ENCODE measurements at places on chromosomes 2 and 18.

- no peak for DNase-seq
Measured at GRCh38 chr2:240162531-240162930, 22.1 kb upstream of the OTOS start.

DNA sequence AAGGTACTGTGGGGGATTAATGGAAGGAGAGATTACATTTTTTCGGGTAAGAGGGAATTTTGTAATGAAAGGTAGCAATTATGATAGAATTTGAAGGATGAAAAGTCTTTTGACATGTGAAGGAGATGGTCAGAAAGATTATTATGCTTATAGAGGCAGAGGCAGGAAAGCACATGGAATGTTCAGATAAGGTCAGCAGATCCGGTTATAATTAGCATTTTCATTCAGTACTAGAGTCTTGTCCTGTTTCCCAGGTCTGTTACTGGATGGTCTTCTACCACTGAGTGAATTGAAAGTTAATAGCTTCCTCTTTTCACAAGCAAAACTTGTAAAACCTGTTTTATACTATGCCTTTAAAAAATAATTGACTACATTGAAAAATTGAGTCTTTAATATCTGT, 116.9 kb downstream of the PHLPP1 start:
- no peak for DNase-seq

- DNase-seq, result no peak
Measured at GRCh38 chr2:235939471-235939870, 228.7 kb downstream of the GBX2 start.

- DNase-seq, result no peak
Measured at GRCh38 chr2:121502781-121503180, 27.9 kb upstream of the RNU4ATAC start.

DNA sequence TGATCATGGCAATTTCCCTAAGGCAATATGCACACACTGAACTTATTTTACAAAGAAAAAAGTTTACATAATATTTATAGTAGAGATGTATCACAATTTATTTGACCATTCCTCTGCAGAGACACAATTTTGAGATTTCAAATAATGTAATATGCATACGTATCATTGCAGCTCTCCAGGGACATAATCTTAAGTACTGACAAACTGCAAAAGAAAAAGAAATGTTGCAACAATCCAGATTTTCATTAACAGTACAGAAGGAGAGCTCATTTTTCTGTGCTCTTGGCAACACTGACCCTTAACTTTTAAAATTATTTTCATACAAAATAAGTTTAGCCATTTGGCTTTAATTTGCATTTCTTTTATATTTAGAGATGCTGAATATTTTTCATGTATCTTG, 710.2 kb upstream of the SLC39A10 start:
- no peak for DNase-seq

GRCh38 chr2:217845301-217845700, 157.5 kb downstream of the TNS1 start:
- no peak for DNase-seq

GRCh38 chr2:70181363-70181956, 9.4 kb downstream of the C2orf42 start:
- no peak for DNase-seq

DNA sequence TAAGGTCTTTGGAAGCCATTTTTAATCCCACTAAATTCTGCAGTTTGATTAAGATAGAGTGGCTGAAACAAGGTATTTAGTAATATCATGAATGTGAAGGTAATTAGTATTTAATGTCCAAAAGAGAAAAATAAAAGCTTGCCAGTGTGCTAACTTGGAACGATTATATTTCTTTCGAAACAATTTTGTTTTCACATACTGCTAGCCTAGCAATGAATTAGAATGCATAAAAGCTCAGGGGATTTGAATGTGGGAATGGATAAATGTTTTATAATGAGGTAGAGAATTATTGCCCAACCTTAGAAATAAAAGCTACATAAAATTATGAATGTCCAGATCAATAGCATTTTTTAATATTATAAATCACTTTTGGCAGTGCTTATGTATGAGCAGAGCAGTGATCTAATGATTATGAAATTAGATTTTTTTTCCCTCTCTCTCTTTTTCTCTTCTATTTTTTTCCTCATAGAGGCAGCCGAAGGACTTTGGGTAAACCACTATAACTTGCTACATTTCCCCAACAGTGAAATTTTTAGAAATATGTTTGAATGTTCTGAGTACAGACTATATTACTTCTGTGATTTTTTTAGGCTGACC, 75.5 kb downstream of the PLCL1 start:
- no peak for DNase-seq

DNA sequence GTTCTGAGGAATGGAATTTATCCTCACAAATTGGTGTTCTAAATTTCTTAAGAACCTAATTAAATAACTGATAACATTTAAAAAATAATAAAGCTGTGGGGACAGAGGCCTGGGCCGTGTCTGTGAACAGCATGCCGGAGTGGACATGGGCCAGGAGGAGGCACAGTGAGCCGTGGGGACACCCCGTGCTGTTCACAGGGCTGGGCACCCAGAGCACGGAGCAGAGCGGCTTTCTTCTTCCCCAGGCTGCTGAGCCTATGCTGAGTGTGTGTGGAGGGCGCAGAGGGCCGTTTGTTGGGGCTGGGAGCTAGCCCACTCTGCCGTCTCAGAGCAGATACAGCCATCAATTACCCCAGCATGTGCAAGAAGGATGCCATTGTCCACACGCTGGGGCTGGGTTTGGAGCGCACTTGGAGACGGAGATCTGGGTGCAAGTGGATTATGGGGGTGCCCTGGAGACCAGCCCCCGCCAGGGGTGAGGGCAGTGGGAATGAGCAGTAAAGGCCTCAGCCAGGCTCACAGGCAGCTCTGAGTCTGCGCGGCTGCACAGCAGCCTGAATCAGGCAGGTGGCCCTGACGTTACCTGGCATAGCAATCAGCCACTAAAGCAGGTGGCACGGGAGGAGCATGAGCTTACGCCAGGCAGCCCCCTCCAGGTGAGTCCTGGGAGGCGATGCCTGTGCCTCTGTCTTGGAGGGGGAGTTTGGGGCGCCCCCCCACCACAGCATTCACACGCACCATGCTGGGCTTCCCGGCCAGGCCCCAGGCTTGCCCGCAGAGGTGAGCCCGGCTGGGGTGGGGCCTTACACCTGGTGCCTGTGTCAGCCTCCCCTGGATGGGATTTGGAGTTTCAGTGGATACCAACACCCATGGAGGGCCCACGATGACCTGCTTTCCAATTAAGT, 52.1 kb upstream of the SLC66A3 start:
- no peak for DNase-seq

GRCh38 chr18:2883076-2883735, 36.4 kb downstream of the EMILIN2 start:
- no peak for DNase-seq

GRCh38 chr2:60676706-60677330, 79.2 kb upstream of the PAPOLG start:
- no peak for DNase-seq

DNA sequence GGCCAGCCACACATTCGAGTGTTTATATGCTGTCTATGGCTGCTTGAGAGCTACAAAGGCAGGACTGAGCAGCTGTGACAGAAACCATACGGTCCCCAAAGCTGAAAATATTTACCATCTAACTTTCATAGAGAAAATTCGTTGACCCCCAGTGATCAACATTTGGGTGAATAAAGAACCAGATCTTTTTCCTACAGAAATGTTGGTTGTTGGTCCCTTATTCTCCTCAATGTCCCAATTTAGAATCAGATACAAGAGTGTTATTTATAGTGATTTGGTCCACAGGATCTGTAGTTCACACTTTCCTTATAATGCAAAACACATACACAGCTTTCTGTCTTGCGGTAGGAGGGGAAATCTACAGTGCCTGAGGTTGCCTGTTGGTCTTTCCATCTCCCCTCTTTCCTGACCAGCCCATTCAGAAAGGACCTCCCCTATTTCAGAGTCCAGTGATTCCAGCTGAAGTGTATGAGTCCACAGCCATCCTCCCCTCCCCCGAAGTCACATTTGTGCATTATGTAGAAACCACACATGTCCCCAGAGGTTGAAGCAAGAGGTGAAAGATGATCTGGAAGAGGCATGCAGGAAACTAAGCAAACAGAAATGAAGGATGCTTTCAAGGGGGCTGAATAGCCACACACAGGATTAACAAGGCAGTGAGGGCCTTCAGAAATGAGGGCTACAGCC, 61.9 kb downstream of the SPRED2 start:
- no peak for DNase-seq

- no peak for DNase-seq
Measured at GRCh38 chr2:174324530-174324929, 10.2 kb upstream of the SP9 start.

DNA sequence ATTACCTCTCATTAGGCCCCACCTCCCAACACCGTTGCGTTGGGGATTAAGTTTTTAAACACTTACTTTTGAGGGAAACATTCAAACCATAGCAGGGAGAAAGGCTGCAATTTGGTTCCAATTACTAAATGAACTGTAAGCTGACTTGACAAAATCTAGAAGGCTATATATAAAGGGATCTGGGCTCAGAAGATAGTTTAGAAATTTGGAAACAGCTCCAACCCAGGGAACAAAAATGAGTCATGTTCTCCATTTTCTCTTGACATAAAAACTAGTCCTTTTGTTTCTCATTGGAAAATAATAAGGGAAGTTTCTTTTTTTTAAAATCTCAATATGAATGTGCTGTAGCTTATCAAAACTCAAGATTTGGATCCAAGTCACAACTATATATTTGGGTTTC, 17.5 kb downstream of the MOGAT1 start:
- no peak for DNase-seq

Data from NCI-H2081 treated with DMSO at 0.1 percent for 48 hours (cell line).